ENCODE measurements at places on chromosomes 4 and X. TPM values are rescaled to one million over a fixed set of nuclear protein-coding genes. Genes with fewer than 3 reads are reported as not detected.

DNA sequence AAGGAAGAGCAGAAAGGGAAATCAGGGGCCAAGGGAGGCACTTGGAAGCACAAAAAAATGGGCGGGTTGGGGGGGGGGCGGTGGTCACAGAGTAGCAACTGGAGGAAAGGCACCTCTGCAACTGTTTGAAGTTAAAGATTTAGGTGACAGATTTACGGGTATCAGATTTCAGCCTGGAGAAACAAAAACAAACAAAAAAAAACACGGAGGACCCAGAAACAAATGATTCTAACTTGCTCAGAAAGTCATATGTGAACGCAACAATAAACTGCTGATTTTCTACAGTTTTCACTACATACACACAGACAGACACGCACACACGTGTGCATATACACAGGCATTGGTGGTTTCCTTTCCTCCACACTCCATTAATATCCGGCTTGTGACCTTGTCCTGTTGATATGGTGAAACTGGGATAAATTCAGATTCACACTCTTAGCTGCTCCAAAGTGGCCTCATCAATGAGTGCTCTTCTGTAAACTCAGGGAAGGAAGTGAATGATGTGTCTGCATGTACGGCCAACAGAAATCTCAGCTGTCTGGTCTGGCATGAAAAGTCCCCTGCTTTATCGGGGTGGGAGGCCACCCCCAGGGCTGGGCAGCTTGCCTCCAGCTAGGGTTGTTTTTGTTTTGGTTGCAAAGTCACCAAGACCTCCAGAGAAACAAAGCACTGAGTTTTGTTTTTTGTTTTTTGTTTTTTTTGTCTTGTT lies 54.3 kb downstream of the CHST7 start:
- no peak for DNase-seq

DNA sequence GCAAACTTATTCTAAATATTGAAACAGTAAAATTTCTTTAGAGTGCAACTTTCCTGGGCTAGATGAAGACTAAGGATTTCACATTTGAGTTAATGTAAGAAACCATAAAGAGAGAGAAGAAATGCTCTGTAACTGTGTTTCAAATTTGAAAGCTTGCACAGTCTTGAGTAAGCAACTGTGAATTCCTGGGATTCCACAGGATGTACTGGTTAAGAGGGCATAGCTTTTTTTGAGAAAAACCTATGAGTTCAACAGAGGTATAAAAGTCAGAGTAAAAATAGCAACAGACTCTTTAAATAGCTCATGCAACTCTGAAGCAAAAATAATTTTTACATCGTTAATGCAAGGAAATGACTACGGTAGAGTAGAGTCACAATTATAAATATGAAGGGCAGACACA lies 25.5 kb downstream of the ZNF330 start:
- no peak for DNase-seq

DNA sequence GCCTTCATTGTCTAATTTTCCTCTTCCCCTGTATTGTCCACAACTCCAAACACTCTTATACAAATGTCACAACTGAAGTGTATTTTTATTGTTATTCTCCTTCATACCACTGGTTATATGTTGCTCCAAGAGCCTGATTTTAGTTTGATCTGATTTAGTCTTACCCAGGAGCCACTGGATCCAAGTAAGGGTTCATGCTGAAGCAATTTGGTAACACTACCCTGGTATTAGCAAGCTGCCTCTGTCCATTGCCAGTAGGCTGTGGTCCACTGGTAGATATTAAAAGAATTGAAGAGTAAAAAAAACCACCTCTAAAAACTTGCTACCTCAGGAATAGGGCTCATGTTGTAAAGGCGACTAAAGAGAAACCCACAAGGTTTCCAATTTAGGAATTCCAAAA lies 41.2 kb downstream of the AMOT start:
- no peak for DNase-seq

DNA sequence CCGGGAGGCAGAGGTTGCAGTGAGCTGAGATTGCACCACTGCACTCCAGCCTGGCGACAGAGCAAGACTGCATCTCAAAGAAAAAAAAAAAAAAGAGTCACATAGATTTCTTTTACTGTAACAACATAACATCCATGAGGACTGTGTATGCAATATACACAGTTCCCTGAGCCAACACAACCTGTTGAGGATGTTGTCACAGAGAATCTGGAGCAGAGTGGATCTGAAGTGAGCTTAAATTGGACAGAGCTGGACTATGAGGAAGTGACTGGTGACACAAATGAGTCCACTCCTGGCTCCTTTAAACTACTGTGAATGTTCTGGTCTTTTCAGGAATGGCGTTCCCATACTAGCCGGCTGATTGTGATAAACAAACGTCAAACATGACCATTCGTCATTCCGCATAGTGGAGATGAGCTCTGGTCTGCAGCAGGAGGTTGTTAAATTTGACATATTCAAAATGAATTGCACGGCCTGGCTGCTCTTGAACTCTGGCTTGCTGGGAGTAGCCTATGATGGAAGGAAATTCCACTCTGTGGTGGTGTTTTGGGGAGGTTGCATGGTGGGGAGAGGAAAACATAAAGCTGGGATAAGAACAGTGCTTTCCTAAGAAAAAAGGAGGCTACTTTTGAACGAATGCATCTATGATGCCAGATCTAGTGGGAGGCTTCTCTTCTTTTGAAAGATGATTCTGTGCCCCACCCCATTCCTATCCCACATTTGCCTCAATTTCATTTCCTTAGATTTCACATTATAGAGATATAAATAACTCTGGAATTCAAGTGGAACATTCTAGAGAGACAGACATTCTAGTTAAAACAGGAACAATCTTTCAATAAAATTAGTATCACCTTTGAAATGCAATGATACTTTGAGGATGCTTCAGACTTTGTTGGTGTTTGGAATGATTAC lies 149.5 kb downstream of the SHROOM3 start:
- DNase-seq = no peak

DNA sequence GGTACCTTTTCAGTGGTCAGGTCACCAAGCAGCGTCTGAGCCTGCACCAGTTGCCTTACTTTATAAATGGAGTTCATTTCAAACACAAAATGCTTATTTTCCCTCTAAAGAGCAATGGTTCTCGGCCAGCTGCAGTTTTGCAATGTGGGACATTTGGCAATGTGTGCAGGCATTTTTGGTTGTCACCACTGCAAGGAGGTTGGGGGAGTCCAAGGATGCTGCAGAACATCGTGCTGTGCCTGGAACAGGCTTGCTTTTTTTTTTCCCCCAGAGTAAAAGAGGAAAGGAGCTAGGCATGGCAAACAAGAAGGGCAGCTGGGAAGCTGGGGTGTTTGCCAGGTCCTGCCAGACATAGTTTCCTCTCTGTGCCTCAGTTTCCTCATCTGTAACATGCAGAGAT lies 115.6 kb downstream of the GPR143 start:
- DNase-seq = no peak

Gene EXOC1L
- not detected for total RNA-seq

Gene BCAP31
- 144 TPM for total RNA-seq
